Stimulated activated CD8-positive, alpha-beta memory T cell treated with anti-CD3 and anti-CD28 coated beads, Interleukin-2, amount 100 ng/mL, for 1 hour (primary cell): ENCODE measurements at places on chromosomes 13 and 19.

- DNase-seq: no peak
Measured at GRCh38 chr13:98541191-98541590, 35.7 kb downstream of the STK24 start.

GRCh38 chr13:25215253-25215575 lies 43.1 kb upstream of the AMER2 start:
- no peak for DNase-seq

- DNase-seq: no peak
Measured at GRCh38 chr13:32228330-32229041, 86.7 kb downstream of the ZAR1L start.

GRCh38 chr13:102856557-102856956 lies 10.7 kb downstream of the ERCC5 start:
- DNase-seq: no peak

GRCh38 chr19:56133858-56134653 lies 7.0 kb upstream of the ZNF444 start:
- no peak for DNase-seq

GRCh38 chr19:1513499-1514294 lies 878 bp upstream of the ADAMTSL5 start:
- peak; percentile 14 for DNase-seq

DNA sequence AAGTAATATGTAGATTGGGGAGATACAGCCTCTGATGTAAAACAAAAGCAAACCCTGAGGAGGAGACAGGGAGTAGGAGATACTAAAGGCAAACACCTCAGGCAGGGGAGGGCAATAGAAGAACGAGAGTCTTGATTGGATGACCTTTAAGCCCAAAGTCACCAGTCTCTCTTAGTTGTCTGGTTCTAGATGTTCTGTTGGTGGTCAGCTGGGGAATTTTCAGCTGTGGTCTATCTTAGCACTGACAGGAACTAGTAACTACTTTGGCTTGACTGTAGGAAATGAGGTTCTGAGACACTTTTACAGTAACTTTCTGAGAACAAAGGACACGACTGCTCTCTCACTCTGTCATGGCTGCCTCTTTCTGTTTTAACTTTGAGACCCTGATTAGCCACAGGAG lies 290.7 kb upstream of the MIR17HG start:
- DNase-seq: no peak

GRCh38 chr13:66899955-66900354 lies 330.2 kb downstream of the PCDH9 start:
- no peak for DNase-seq

DNA sequence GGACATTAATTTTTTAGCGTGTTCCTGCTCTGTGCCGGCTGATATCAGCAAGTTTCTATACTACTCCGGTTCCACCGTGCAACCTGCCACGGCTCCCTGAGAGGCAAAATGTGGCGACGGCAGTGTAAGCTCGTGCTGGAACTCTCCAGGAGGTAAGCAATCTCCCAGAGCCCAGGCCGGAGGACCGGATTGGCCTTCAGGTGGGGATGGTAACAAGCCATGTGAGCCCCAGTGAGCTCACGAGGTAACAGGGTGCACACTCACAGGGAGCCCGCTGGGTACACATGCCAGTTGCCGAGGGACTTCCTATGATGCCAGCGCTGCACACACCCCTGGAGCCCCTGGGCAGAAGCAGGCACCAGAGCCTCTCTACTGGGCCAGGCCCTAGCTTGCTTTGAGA lies 38.5 kb downstream of the NAXD start:
- no peak for DNase-seq

DNA sequence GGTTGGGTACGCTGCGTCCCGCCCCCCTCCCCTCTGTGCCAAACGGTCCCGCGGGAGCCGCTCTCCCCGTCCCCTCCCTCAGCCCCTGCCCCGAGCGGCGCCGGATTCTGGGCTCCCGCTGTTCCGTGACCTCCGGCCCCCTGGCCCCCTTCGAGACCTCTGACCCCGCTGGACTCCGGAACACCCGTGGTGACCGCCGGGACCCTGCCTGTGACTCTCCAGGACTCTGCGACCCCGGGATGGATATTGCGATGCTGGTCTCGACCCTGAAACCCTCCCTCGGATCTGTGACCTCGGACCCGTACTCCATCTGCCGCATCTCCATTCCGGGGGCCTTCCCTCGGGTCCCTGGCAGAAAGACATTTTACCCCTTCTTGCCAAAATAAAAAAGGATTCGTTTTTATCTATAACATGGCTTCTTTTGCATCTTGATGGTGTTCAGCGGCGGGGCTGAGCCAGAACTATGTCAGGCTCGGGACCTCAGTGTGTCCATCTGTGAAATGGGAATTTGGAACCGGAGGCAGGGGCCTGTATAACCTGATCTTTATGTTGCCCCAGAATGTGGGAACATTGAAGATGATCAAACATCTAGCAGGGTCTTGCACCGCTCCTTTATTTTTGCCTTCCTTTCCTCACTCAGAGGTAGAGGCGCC lies 654 bp upstream of the MEGF8 start:
- no peak for DNase-seq

DNA sequence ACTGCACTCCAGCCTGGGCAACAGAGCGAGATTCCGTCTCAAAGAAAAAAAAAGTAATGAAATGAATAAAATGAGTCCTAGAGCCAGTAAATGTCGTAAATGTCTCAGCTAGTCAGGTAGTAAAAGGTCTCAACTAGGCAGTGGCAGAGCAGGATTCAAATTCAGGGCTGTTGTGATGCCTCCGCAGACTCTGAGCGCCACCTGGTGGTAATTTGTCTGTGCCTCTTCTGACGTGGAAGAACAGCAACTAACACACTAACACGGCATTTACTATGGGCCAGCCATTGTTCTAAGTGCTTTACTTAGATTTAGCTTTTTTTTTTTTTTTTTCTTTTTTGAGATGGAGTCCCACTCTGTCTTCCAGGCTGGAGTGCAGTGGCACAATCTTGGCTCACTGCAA lies 30.2 kb downstream of the CYP2F1 start:
- DNase-seq: peak; percentile 75

GRCh38 chr13:49146950-49147355 lies 73.2 kb upstream of the MLNR start:
- DNase-seq: no peak
